Omental fat pad (tissue), 4 donors: ENCODE measurements at places on chromosomes 6 and 20. TPM values are rescaled to one million over a fixed set of nuclear protein-coding genes. Genes with fewer than 3 reads are reported as not detected.

HSPA1L gene
- 2.7 TPM for total RNA-seq

SNAI1 gene
- total RNA-seq, result 3.3 TPM

PTCHD4 gene
- 0.72 TPM for total RNA-seq

AKAP12 gene
- total RNA-seq, result 488 TPM

GRCh38 chr6:45001663-45002062 lies 326.5 kb upstream of the RUNX2 start:
- DNase-seq, result no peak

- DNase-seq, result no peak
These were observed 2.4 kb upstream of the SALL4 start for GRCh38 chr20:51804754-51805153.

DNA sequence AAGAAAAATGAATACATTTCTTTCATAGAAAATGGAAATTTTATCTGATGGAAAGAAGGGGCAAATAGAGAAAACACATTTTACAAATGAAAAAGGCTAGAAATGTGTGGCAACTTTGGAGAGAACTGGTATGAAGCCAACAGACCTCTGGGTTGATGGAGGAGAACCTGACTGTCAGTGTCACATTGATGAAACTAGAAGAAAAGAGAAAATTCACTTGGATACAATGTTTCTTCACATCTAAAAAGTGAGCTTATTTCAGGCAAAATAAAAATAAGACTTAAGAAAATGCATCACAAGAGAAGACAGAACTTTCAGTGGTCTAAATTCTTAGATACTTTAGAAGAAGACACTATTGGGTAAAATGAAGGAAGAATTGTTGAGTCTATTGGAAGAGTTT lies at the start of gene OR12D2:
TSS of gene OR12D2 (plus strand) at position 301 of the 400 bp plus-strand sequence. CDS start 1,069 bp downstream, outside the sequence.
- no peak for DNase-seq

- no peak for DNase-seq
These were observed 338.2 kb upstream of the PREP start for GRCh38 chr6:105740946-105741645.

DNA sequence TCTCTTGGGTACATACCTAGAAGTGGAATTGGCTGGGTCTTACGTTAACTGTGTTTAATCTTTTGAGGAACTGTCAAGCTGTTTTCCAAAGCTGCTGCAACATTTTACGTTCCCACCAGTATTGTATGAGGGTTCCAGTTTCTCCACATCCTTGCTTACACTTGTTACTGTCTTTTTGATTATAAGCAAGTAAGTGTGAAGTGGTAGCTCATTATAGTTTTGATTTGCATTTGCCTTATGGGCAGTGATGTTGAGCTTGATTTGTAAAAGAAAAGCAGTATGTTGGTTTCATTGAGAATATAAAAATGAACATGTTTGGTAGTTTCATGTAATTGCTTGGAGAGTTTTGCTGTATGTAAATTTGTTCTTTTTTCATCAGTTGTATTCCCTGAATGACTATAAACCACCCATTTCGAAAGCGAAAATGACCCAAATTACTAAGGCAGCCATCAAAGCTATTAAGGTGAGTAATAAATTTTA lies 40.4 kb downstream of the SCAF8 start:
- no peak for DNase-seq

DNA sequence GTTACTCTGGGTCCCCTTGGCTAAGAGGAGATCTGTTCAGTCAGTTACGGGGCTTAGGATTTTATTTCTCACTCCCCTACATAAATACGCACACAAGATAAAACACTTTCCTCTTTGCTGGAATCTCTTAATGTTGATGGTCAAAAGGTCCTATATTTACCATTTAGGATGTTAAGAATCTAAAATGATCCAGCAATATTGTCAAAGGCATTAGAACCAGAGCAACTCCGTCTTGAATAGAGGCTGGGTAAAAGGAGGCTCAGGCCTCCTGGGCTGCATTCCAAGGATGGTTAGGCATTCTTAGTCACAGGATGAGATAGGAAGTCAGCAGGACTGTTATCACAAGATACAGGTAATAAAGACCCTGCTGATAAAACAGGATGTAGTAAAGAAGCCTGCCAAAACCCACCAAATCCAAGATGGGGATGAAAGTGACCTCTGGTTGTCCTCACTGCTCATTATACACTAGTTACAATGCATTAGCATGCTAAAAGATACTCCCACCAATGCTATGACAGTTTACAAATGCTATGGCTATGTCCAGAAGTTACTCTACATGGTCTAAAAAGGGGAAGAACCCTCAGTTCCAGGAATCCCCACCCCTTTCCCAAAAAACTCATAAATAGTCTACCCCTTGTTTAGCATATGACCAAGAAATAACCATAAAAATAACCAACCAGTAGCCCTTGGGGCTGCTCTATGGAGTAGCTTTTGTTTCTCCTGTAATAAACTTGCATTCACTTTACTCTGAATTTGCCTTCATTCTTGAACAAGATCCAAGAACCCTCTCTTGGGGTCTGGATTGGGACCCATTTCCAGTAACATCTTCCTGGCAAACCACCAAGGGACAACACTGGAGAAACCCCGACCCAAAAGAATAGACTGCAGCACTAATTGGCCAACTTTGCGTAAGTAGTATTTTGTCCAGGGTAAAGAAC lies 107.5 kb downstream of the DTNBP1 start:
- no peak for DNase-seq
